ENCODE measurements at places on chromosomes 1 and 21.
A peak's percentile ranks its signal among the peaks of the same experiment; 100 is the strongest.

DNA sequence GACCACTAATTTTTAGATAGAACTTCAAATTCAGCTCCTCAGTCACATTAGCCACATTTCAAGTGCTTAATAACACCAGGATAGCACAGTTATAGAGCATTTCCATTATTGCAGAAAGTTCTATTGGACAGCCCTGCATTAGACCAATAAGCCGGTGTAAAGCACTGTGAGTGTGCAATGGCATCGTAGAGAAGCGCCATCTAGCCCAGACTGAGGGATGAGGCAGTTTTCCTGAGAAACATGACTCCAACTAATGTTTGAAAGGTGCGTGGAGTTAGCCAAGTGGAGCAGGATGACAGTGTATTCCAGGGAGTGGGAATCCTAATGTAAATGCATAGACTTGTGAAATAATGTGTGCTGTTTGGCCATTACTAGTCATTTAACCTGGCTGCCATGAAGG lies 7.7 kb downstream of the RPE65 start:
- DNase-seq: no peak

GRCh38 chr1:162283657-162284056 lies 93.0 kb downstream of the SPATA46 start:
- DNase-seq: no peak

DNA sequence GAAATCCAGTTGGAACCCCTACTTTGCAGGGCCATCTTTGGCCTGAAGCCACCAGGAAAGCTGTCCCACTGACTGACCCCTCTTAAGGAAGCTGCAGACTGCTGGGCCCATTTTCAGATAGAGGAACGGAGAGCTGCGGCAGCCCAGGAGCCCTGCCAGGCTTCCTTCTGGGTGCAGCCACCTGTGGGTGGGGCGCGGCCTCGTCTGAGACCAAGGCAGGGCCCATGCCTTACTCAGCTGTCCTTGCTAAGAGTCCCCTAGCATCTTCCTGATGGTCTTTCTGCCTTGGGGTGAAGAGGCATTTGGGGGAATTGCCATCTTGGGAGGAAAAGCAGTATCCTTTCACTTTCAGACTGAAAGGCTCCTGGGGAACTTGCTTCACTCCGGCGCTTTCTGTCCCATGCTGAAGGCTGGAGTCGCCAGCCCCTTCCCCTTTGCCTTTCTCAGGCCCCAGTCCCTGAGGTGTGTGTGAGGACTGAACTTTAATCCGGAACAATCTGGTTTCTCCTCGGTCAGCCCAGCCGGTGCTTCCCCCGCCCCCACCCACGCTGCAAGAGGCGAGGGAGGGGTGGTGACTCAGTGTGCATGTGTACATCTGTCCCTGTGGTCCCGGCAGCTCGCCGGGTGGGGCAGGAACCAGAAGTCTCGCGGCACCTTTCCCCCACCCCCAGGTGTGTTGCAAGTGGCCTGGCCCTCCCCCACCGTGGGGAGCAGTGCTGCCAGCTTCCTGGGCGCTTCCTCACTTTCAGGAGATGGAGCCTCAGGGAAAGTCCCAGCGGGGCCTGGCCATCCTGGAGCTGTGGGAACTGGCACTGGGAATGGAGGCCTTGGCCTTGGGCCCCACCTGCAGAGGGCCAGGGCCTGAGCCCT lies 5.1 kb downstream of the ZC3H12A start:
- DNase-seq: peak; percentile 93

GRCh38 chr1:9305216-9305615 lies 12.5 kb downstream of the SPSB1 start:
- no peak for DNase-seq

DNA sequence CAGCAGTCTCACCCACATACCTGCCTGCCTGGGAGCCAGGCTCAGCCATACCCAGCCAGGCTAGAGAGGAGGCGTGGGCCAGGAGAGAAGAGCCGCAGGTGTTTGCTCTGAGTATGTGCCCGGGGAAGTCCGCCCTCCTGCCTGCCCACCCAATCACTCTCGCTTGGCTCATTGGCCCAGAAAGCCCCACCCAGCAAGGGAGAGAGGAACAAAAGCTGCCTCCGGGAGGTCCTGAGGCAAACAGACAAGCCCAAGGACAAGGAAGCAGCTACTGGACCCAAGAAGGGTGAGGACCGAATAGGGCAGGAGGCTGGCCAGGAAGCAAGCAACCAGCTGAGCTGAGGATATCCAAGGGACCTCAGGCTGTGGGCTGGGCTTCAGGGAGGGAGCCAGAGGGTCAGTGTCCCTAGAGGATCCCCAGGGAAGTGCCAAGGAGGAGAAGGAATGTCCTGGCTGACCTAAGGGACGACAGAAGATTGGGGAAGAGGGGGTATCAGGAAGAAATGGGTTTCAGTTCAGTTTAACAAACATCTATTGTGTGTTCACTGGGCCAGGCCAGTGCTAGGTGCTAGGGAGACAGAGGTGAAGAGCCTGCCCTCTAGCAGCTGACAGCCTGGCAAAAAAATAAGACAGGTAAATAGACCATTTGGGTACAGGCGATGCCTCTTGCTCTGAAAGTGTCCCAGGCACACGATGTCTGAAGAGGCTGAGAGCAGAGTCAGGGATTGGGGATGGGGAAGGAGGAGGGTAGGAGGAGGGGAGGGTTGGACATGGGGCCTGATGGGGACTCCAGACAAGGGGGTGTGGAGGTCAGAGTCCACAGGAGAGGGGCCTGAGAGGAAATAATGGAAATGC lies at the start of gene GJB4:
GJB4 (plus strand) TSS at position 238 of the 855 bp plus-strand sequence. CDS start 1,515 bp downstream, outside the sequence.
- no peak for DNase-seq

- DNase-seq: no peak
Measured at GRCh38 chr1:232059726-232060374, 433.3 kb downstream of the DISC1 start.

- peak; percentile 69 for DNase-seq
Measured at GRCh38 chr21:36134803-36135390, at the start of gene CBR3. CBR3 (plus strand) TSS chr21:36135079; CDS start chr21:36135193, 114 bp downstream.

Measured in stimulated activated CD4-positive, alpha-beta T cell treated with anti-CD3 and anti-CD28 coated beads, Interleukin-4, amount 100 ng/mL, for 1 hour (primary cell).